Smooth muscle cell of the coronary artery (primary cell): ENCODE measurements at places on chromosomes 16 and 17. TPM values are rescaled to one million over a fixed set of nuclear protein-coding genes. Genes with fewer than 3 reads are reported as not detected.

TP53TG3 gene
- 0.35 TPM in 1 of 2 replicates, not detected in the other for total RNA-seq

TBC1D3G gene
- not detected in 2 replicates for total RNA-seq

ATP1B2 gene
- not detected in 2 replicates for total RNA-seq

CRHR1 gene
- total RNA-seq, result not detected in 2 replicates

CFAP119 gene
- total RNA-seq, result 1.9 and 2.6 TPM in 2 replicates

ABCC12 gene
- not detected in 2 replicates for total RNA-seq

NFATC2IP gene
- total RNA-seq, result 8.8 and 10.5 TPM in 2 replicates

CMTM1 gene
- 1.9 and 2.1 TPM in 2 replicates for total RNA-seq

CTU2 gene
- 12.4 and 23.7 TPM in 2 replicates for total RNA-seq

DPEP3 gene
- total RNA-seq, result not detected in 2 replicates

SMIM36 gene
- total RNA-seq, result not detected in 2 replicates

BRCA1 gene
- 3.7 and 5.0 TPM in 2 replicates for total RNA-seq

NACA2 gene
- total RNA-seq, result not detected in 2 replicates

TRPV3 gene
- total RNA-seq, result 0.23 and 1.8 TPM in 2 replicates

TEX19 gene
- 0.08 TPM in 1 of 2 replicates, not detected in the other for total RNA-seq

AATK gene
- under 0.01 and 0.15 TPM in 2 replicates for total RNA-seq

SLFN12 gene
- 12.1 and 35.1 TPM in 2 replicates for total RNA-seq

ZNF200 gene
- 5.1 and 8.0 TPM in 2 replicates for total RNA-seq

NXPH3 gene
- 1.4 and 1.5 TPM in 2 replicates for total RNA-seq

TMEM98 gene
- 142 and 224 TPM in 2 replicates for total RNA-seq

HMOX2 gene
- 33.6 and 70.6 TPM in 2 replicates for total RNA-seq

OTOP2 gene
- total RNA-seq, result not detected in 2 replicates

BCL7C gene
- total RNA-seq, result 16.7 and 35.9 TPM in 2 replicates

SLC16A13 gene
- total RNA-seq, result 0.12 and 0.23 TPM in 2 replicates

AANAT gene
- not detected in 2 replicates for total RNA-seq

CACNG1 gene
- not detected in 2 replicates for total RNA-seq

CMTM2 gene
- not detected in 2 replicates for total RNA-seq
